ENCODE measurements at places on chromosomes 12 and 14. TPM values are rescaled to one million over a fixed set of nuclear protein-coding genes. Genes with fewer than 3 reads are reported as not detected.

Gene CCDC197
- not detected for total RNA-seq

Gene MYO1A
- total RNA-seq, result 0.29 TPM

Gene WNT1
- 0.07 TPM for total RNA-seq

Gene CPNE6
- not detected for total RNA-seq

Gene OR4E2
- not detected for total RNA-seq

Gene CCDC38
- 0.07 TPM for total RNA-seq
